ENCODE measurements at places on chromosomes 1 and 21.

- no peak for DNase-seq
Observed at GRCh38 chr1:167995038-167995437, 58.2 kb upstream of the MPC2 start.

DNA sequence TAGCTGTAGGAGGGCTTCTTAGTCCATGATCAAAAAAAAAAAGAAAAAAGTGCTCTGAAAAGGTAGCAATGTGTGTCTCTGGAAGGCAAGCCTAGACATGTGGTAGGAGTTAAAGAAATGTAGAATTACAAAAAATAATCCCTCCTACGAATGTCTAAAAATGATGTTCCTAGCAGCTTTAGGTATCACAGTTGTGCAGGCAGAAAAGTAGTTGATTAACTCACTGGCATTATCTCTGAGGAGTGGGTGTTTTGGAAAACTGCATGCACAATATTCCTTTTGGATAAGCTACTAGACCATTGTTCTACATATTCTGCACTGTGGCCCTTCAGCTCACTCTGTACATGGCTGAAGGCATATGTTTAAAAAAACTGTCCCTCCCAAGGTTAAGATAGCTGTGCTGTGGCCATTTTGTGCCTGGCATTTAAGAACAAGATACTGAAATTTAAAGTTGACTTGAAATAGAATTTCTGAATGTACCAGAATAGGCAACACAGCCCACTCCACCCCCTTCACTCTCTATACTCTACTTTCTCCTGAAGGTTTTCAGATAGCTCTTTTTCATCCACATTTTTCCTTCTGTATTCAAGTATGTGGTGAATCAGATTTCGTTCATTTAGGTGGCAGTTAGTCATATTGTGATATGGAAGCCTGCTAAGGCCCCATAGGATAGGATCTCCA lies 463.9 kb upstream of the LRRC7 start:
- no peak for DNase-seq

DNA sequence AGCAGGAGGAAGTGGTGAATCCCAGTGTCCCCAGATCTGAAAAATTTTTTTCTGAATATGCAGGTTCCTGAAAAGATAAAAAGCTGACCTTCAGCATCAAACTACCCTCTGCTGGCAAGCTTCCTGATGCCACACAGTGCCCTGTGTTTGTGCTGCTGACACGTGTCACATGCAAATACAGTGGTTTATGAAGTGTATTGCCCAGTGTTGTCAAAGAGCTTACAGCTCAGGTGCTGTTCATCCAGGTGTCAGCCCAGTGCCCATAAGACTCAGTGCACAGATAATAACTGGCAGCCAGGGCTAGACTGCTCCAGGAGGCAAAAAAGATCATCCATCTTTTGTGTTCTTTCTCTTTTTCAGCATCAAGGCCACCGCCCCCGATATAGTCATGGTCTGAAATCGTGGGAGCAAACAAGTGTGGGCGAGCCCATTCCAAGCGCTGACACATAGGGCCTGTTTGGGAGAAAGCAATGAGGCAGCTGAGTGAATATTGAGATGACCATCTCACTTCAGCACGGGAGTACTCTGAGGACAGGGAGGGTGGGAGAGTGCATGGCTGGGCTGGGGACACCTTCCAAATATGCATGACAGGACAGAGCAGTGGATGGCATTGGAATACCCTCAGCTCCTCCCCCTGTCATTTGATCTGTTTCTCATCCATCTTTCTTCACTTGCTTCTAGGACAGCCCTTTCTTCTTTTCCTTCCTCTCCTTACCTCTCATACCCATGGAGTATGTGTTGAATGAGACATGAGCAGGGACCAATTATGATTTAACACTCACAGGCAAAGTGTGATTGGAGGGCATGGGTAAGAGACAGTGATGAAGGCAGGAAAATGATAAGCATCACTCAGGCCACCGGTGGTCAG lies 6.4 kb upstream of the KCNK1 start:
- DNase-seq: no peak

DNA sequence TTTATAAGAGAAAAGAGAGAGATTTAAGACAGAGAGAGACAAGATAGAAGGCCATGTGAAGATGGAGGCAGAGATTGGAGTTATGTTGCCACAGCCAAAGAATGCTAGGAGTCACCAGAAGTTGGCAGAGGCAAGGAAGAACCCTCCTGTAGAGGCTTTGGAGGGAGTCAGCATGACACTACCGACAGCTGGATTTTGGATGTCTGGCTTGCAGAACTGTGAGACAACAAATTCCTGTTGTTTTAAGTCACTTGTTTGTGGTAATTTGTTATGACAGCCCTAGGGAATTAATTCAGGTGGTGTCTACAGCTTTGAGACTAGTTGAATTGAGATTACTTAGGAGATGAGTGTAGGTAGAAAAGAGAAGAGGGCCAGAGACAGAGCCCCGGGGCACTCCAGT lies 158.5 kb downstream of the DNM3 start:
- peak; percentile 42 for DNase-seq

DNA sequence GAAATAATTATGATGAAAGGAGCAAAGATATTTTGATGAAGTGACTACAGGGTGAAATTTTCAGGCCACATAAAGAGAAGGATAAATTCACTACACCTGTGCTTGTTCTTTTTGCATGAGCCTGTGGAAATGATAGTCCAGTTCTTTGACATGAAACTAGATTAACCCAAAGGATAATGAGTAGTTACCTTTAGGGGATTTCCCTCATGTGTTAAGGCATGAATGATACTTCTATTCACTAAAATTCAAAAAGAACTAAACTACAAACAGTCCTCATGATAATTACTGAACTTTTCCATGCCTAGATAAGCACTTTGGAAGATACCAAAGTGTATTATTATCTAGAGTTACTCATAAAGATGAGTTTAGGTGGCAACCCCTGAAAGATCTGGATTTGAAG lies 244.3 kb downstream of the PTPRC start:
- no peak for DNase-seq

DNA sequence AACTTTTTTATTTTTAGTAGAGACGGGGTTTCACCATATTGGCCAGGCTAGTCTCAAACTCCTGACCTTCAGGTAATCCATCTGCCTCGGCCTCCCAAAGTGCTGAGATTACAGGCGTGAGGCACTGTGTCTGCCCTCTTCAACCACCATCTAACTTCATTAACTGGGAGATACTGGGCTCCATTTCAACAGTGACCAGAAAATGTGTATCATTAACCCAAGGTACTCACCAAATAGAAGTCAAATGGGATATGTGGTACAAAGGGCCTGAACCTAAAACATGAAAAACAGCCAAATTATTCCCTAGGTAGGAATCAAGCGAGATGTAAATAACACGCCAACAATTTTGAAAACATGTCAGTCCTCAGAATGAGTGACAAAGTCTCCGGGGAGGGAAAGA lies 1.2 kb downstream of the ILF2 start:
- DNase-seq: no peak

DNA sequence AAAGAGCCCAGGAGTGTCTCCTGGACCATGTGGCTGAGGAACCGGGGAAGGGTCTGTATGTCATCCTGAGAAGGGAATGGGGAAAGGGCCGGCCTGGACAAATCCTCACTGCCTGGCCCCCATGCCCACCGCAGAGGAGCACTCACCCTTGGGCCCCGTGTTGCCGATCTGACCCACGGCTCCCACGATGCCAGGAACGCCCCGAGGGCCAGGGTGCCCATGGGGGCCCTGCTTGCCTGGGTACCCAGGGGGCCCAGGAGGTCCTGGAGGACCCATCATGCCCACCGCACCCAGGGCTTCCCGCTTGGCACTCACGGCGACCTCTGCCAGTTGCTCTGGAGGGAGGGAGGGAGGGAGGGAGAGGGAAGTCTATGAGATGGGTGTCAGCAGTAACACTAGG lies 14.6 kb downstream of the COL9A2 start:
- no peak for DNase-seq

DNA sequence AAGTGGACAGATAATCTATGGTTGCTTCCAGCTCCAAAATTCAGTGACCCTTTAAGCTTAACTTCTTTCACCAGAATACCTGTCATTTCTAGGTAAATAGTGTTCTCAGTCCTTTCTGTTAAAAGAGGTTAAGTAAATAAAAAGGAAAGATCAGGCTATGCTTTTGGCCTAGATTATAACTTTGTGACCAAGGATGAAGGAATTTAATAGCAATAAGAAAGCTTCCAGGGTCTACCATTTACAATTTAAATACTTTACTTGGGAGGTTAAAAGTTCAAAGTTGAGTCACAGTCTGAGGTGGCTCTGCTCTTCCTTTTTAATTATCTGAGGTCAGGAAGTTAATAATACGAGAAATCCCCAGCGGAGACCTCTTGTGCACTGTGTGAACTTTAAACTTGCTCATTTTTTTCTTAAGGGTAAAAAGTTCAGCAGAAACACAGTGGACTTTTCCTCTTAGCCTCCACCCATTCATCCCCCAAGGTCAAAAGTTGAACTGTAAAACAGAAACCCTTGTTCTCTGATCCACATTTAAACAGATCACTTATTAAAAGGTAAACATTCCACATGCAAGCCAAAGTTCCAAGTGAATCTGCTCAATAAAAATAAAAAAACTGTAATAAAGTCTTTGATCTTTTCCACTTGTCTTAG lies 187.1 kb downstream of the NRIP1 start:
- DNase-seq: peak; percentile 49

DNA sequence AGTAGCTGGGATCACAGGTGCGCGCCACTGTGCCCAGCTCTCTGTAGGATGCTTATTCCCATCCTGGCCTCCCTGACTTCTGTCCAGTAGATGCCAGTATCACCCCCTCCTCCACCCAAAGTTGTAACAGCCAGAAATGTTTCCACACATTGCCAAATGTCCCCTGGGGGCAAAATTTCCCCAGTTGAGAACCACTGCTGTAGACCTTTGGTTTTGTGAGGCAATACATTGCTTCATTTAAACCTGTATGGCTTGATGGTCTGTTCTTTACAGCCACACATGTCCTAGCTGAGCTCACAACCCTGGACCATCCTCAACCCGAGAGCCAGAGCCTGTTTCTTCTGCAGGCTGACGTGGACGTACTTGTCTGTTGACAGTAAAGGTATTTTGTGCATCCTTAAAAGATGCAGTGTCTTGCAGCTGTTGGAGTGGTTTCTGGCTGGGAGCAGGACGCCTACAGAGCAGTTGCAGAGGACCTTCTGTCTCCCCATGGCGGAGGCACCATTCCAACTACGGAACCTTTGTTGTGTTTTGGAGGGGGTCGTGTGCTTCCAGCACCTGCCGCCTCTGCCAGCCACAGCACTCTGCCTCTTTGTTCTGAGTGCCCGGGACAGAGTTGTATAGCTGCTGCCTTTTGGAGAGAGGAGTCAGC lies 26.6 kb downstream of the DOP1B start:
- no peak for DNase-seq

GRCh38 chr21:27671207-27671606 lies 704.3 kb upstream of the ADAMTS5 start:
- no peak for DNase-seq

DNA sequence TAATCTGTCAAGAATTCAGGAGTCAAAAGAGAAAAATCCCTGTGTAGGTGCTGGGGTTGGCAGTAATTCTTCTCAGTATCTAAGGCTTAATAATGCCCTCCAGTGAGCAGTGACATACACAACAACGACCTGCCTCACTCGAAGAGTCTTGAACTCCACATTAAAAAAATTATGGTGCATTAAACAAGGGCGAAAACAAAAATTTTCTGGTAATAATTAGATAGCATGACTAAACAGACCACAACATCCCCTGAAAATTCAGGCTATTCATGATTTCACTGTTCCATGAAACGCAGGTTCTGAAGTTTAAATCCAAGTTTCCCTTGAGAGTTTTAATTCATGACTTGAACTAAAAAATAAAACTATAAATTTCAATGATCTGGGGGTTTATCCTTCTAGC lies 5.1 kb downstream of the SRSF4 start:
- DNase-seq: peak; percentile 52

DNA sequence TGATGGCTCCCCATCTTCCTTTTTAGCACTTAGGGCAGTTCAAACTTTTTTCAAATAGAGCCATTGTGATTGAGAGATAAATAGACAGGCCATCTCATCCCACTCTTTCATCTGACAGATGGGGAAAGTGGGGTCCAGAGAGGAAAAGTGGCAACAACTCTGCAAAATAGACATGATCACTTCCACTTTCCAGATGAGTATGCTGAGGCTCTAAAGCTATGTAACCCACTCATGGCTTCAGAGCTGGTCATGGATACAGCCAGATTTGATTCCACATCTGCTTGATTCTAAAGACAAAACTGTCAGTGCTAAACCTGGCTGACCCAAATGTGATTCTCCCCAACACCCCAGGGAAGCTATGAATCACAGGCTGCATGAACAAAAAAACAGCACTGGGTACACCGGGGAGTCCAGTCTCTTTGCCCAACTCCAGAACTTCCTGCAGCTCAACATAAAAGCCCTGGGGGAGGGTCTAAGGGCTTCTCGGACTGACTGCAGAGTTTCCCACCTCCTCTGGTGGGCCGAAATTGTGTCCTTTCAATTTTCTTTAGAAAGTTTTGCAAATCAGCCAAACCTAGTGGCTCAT lies 59.3 kb downstream of the PLPP3 start:
- peak; percentile 39 for DNase-seq

- peak; percentile 80 for DNase-seq
Observed at GRCh38 chr1:145963265-145964019, 933 bp downstream of the ANKRD34A start.

DNA sequence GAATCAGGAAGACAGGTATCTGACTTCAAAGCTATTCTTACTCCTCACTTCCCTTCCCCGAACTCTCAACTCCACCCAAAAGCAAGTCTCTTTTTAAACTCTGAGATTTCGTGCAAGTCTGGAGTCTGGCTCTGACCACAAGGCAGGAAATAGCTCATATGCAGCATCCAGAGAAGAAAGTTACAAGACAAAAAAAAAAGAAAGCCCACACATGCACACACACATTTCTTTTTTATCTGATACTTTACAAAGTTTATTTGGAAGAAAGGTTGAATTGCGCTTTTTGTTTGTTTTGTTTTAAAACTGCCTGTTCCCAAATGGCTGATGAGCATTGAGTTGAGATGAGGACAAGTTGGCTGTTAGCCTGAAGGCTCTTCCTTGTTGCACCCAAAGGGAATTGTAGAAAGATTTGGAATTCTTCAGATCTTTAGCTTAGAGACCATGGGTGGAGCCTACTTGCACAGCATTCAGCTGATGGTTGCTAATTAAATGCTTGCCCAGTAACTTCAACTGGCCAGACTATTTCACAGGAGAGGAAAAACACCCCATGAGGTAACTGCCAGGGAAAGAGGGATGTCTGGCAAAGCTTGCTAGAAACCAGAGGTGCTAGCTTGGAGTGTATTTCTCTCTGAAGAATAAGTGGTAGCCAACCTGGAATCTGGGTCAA lies 490.3 kb downstream of the TTLL7 start:
- peak; percentile 87 for DNase-seq

GRCh38 chr1:61892977-61893376 lies 150.7 kb downstream of the PATJ start:
- no peak for DNase-seq

GRCh38 chr1:32896451-32896850 lies 4.7 kb downstream of the TMEM54 start:
- no peak for DNase-seq

DNA sequence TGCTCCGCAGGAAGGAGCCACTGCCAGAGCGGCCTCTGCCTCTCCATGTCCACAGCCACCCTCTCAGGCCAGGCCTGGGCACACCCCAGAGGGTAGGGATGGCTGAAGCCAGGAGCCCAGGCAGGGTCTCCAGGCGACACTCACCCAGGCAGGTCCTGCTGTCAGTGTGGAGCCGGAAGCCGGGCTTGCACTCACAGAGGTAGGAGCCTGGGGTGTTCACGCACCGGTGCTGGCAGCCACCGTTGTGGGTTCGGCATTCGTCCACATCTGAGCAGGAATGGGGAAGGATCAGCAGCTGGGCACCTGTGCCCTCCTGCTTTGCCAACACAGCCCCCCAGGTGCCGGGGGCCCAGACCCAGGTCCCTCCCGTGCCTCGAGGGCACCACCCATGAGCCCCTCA lies 69.5 kb downstream of the ARHGEF16 start:
- DNase-seq: no peak

Measured in fibroblast of skin of scalp (primary cell).